A172 (cell line): ENCODE measurements at places on chromosomes 7 and 10.

DNA sequence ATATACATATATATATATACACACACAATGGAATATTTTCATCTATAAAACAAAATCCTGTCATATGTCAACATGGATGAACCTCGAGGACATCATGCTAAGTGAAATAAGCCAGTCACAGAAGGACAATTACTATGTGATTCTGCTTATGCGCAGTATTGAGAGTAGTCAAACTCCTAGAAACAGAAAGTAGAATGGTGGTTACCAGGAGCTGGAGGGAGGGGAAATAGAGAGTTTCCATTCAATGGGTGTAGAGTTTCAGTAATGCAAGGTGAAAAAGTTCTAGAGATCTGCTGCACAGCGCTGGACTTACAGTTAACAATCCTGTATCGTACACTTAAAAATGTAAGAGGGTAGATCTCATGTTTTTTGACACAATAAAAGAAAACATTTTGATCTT, 181.9 kb downstream of the CDCA7L start:
- DNase-seq: no peak

DNA sequence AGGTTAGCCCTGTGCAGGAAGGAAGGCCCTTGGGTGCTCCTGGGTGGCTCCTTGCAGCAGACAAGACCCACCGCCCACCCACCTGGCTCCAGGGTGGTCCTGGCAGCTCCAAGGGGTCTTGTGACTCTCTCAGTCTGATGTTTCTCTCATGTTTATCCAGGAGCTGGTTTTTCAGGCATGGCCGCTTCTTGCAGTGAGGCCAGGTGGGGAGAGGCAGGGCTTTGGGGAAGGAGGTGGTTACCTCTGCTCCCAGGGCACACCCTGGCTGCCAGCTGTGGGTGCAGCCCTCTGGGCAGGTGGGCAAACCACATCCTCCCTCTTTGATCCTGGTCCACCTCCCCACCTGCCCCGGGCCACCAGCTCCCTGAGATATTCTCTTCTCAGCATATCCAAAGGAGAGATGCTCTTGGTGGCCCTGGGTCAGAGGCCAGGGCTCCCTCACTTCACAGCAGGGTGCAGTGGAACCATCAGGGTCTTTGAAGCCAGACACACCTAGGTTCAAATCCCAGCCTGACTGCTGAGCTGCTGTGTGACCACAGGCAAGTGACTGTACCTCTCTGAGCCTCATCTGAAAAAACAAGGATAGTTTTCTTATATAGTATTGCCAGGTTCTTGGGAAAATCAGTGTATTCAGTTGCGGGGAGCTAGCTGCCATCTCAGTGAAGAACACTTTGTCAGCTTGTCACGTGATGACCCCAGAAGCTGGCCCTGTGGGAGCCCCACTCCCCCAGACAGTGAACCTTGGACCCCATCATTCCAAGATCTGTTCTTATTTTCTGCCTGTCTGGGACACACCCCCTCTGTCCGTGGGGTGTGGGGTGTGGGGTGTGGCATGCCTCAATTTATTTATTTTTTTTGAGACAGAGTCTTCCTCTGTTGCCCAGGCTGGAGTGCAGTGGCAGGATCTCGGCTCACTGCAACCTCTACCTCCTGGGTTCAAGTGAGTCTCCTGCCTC, 11.5 kb downstream of the GTF2IRD1 start:
- DNase-seq: no peak

GRCh38 chr10:31304291-31304970, 14.6 kb upstream of the ZEB1 start:
- no peak for DNase-seq

GRCh38 chr7:43492896-43493295, 90.0 kb upstream of the STK17A start:
- no peak for DNase-seq

DNA sequence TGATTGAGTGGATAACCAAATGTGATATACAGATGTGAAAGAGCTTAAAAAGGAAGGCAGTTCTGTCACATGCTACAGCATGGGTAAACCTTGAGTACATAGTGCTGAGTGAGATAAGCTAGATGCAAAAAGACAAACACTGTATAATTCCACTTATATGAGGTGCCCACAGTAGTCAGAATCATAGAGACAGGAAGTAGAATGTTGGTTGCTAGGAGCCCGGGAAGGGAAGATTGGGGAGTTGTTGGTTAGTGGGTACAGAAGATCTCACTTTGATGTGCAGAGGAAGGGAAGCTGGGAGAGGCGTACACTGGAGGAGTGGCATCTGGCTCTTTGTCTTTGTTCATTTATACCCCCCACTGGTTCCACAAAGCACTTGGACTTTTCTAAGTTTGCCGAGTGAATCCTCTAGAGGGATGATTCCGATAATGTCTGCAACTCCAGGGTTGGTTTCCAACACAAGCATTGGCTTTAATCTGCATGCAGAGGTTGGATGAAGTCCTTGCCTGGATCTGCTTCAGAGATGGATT, 39.5 kb downstream of the TSPAN14 start:
- DNase-seq: no peak

GRCh38 chr10:98460837-98461499, 14.2 kb upstream of the HPS1 start:
- DNase-seq: peak; percentile 98

GRCh38 chr10:48390933-48391845, 84.7 kb downstream of the MAPK8 start:
- DNase-seq: peak; percentile 69

- DNase-seq: no peak
Measured at GRCh38 chr10:126969310-126969709, 64.1 kb downstream of the DOCK1 start.
